ENCODE measurements at places on chromosomes 13 and 19.

DNA sequence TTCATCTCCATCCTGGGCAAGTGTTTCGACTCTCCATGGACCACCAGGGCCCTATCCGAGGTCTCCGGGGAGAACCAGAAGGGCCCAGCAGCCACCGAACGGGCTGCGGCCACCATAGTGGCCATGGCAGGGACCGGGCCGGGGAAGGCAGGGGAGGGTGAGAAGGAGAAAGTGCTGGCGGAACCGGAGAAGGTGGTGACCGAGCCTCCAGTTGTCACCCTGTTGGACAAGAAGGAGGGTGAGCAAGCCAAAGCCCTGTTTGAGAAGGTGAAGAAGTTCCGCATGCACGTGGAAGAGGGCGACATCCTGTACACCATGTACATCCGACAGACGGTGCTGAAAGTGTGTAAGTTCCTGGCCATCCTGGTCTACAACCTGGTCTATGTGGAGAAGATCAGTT, 4.7 kb upstream of the MAP2K7 start:
- no peak for DNase-seq

GRCh38 chr13:30382836-30383525, 39.3 kb upstream of the UBE2L5 start:
- no peak for DNase-seq

DNA sequence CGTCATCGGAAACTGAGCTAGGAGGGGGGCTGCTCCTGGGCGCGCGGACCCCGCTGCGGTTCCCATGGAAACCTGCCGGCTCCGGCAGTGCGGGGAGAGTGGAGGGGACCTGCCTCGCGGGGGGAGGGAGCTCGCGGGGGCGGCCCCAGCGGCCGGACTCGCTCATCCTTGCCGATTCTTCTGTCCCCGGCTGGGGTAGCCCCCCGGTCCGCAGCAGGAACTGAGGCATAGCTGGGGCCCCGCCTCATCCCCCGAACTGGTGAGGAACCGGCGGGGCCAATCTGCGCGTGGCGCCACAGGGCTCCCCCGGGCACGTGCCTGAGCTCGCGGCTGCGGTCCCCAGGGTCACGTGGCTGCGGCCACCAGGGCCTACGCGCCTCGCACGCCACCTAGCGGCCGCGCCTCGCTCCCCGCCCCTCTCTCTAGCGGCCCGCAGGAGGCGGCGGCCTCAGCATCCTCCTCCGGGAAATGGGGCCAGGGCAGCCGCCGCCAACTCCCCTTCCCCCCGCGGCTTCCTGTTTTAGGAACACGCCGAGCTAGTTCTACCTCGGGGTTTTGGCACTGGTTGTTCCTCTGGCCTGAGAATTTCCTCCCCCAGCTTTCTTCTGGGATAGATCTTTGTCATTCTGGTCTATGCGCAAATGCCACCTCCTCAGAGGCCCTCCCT, 1.7 kb upstream of the ELAVL3 start:
- peak; percentile 53 for DNase-seq

DNA sequence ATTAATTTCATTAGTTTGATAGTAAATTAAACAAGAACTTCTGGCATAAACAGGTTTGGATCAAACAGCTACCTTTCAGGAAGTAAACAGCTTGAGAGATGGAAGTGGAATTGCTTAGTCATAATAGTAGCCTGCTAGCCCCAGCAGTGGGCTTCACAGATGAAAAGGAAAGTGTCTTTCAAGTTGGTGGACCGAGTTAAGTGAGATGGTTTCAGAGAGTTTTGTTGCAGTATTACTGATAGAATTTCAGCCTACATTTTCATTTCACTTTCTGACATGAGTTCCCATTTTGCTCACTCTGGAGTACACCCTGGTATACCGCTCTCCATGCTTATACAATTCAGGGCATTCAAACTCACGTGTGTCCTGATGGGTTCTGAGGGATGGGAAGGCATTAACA, 2.0 kb upstream of the PTOV1 start:
- no peak for DNase-seq

- DNase-seq, result no peak
These were observed 30.9 kb upstream of the PSG9 start for GRCh38 chr19:43300206-43300605.

- no peak for DNase-seq
These were observed 36.2 kb downstream of the SMAD9 start for GRCh38 chr13:36883824-36884223.

DNA sequence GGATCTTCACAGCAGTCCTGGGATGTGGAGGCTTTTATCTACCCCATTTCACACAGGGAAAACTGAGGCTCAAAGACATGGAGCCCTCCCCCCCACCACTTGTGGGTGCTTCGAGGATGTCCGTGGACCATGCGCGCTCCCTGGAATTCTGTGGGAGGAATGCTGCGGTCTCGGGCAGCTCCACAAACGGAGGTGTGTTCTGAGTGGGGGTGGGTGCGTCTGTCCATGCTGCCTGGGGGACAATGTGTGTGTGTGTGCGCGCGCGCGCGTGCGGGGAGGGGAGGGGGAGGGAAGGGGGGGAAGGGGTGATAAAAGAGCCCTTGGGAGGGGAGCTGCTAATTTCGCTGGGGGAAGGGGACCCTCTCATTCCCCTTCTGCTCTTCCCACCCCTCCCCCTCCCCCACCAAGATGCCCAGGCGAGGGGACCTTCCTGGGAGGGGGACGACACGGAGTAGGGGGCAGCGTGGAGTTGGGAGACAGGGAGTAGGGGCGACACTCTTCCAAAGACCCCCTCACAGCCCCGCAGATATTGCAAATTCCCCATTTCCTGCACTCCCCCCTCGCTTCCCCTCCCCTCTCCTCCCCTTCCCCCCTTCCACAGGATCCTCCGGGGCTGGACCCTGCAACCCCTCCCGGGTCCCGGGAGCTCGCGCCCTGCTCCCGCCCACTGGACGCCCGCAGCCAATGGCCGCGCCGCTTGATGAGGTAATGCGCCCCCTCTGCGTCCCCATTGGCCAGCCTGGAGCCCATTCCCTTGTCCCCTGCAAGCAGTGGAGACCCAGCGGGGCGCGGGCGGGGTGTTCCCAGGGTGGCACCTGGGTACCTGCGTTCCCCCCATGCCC, 18.9 kb upstream of the ZNRF4 start:
- no peak for DNase-seq

- DNase-seq, result no peak
These were observed 38.4 kb upstream of the VSTM2B start for GRCh38 chr19:29487432-29487831.

- no peak for DNase-seq
These were observed 4.9 kb upstream of the OR7A17 start for GRCh38 chr19:14890643-14891379.

DNA sequence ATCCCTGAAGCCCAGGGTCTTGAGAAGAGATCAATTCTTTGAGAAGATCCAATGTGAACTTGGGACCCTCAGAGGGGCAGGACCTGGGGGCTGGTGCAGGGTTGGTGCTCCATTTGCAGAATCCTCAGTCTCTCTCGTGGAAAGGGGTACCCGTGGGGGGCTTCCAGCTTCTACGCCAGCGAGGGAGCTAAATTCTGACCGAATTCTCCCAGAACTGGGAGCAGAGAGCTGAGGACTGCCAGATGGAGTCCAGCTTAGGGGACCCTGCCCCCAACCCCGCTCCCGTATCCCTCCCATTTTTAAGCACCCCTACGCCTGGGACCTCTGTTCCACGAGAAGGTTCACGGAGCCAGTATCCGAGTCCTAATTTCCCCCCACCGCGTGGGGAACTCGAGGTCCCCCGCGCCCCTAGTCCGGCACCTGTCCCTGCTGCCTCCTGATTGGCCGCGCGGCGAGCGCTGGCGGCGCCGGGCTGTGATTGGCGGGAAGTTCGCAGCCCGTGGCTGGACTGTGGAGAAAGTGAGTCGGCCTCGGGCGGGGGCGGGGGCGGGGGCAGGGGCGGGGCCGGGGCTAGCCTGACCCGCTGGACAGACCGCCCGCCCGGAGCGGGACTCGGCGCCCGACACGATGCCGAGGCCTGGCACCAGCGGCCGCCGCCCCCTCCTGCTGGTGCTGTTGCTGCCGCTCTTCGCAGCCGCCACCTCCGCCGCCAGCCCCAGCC, 4.4 kb upstream of the LTBP4 start:
- DNase-seq, result no peak

DNA sequence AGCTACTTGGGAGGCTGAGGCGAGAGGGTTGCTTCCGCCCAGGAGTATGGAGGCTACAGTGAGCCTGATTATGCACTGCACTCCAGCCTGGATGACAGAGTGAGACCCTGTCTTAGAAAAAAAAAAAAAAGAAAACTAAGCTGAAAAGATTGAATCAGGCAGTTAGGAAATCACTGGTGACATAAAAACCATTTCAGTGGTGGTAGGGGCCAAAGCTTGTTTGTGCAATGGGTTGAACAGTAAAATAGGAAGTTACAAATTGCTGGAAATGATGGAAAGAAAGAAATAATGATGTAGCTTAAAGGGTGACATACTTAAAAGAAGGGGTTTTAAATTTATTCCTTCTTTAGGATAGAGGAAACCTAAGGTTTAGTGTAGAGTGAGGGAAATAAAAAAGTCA, 4.8 kb upstream of the OXGR1 start:
- DNase-seq, result no peak

GRCh38 chr13:48594096-48594815, 59.5 kb upstream of the CYSLTR2 start:
- DNase-seq, result no peak

GRCh38 chr19:2625434-2625833, 77.1 kb downstream of the GNG7 start:
- no peak for DNase-seq

DNA sequence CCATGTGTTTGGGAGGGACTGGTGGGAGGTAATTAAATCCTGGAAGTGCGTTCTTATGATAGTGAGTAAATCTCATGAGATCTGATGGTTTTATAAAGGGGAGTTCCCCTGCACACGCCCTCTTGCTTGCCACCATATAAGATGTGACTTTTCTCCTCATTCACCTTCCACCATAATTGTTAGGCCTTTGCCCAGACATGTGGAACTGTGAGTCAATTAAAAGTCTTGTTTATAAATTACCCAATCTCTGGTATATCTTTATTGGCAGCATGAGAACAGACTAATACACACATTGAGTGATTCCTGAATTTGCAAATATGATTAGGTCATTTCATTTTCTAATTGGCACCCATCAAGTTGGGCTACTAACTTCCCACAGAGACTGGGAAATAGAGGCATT, 977.2 kb downstream of the SLITRK1 start:
- no peak for DNase-seq

DNA sequence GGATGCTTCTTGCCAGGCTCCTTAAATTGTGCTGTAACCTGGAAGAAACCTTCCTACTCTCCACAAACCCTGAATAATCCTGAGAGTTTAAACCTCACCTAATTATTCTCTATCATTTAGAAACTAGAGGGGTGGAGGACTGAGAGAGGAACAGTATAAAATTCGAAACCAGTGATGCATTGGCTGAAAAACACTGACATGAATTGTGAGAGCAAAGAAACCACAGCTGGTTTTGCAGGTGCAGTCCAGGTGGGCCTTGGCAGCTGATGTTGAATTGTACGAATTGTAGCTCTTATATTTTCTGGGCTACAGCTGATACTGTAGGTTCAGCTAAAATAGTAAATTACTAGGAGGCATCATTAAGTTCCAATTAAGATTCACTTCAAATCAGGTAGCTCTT, 227.0 kb upstream of the SLITRK5 start:
- DNase-seq, result no peak

DNA sequence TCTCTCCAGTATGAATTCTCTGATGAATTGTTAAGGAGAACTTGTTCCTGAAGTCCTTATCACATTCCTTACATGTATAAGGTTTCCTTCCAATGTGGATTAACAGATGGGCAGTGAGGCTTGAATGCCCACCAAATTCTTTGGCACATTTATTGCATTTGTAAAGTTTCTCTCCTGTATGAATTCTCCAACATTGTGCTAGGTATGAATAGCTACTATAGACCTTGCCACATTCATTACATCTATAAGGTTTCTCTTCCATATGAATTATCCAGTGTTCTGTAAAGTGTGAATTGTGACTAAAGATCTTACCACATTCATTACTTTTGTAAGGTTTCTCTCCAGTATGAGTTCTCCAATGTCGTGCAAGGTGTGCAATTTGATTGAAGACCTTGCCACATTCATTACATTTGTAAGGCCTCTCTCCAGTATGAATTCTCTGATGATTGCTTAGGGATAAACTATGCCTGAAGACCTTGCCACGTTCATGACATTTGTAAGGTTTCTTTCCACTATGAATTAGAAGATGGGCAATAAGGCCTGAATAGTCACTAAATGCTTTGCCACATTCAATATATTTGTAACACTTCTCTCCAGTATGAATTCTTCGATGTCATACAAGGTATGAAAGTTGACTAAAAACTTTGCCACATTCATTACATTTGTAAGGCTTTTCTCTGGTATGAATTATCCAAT, 20.4 kb downstream of the ZNF578 start:
- DNase-seq, result no peak

- DNase-seq, result no peak
These were observed 2.9 kb upstream of the CERS1 start for GRCh38 chr19:18898607-18899408.

- no peak for DNase-seq
These were observed 3.1 kb downstream of the SLC25A15 start for GRCh38 chr13:40792284-40793051.

- DNase-seq, result peak; percentile 76
These were observed 1.5 kb upstream of the MYO1F start for GRCh38 chr19:8578642-8579265.

- DNase-seq, result no peak
These were observed 149.8 kb downstream of the EFNB2 start for GRCh38 chr13:106385654-106386053.

DNA sequence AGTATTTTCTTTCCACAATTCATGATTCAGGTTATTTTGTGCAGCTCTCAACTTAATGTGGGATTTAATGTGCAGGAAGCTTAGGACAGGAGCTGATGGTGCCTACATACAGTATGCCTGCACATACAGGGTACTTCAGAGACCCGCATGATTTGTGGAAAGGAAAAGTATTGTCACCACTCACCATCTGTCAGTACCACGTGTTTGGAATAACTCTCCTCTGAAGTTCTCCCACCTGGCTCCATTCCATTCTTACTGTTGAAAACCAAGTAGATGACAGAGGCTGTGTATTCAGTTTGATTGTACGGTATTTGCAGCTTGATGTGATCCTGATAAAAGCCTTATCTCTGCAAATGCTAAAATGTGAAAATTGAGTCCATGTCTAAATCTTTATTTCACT, 85.7 kb downstream of the ZAR1L start:
- no peak for DNase-seq

GRCh38 chr13:67235265-67235664, 5.1 kb upstream of the PCDH9 start:
- no peak for DNase-seq

- DNase-seq, result no peak
These were observed 159.2 kb downstream of the SLC7A1 start for GRCh38 chr13:29436291-29436690.

All from stimulated activated CD4-positive, alpha-beta T cell treated with anti-CD3 and anti-CD28 coated beads, TNF-alpha, amount 100 ng/mL, for 1 hour (primary cell).